KBM-7 (cell line): ENCODE measurements at places on chromosomes 6 and 20.

GRCh38 chr6:9083108-9083507 lies 647.8 kb upstream of the SLC35B3 start:
- no peak for DNase-seq

- DNase-seq, result peak; percentile 71
Measured at GRCh38 chr20:56422076-56422823, 10.2 kb downstream of the CASS4 start.

- no peak for DNase-seq
Measured at GRCh38 chr6:121222656-121223055, 111.6 kb downstream of the TBC1D32 start.

- no peak for DNase-seq
Measured at GRCh38 chr6:15512721-15513120, 150.1 kb downstream of the DTNBP1 start.

DNA sequence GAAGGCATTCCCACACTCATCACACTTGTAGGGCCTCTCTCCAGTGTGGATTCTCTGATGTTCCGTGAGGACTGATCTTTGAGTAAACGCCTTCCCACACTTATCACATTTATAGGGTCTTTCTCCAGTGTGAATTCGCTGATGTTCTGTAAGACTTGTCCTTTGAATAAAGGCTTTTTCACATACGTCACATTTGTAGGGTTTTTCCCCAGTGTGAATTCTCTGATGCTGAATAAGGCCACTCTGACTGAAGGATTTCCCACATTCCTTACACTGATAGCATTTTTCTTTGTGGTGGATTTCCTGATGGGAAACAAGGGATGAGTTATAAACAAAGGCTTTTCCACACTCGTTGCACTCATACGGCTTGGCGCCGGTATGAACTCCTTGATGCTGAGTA lies 8.9 kb downstream of the ZSCAN12 start:
- no peak for DNase-seq

GRCh38 chr6:5050009-5050408 lies 35.1 kb upstream of the PPP1R3G start:
- DNase-seq, result peak; percentile 66

GRCh38 chr6:163576114-163576513 lies 161.6 kb downstream of the QKI start:
- DNase-seq, result no peak

DNA sequence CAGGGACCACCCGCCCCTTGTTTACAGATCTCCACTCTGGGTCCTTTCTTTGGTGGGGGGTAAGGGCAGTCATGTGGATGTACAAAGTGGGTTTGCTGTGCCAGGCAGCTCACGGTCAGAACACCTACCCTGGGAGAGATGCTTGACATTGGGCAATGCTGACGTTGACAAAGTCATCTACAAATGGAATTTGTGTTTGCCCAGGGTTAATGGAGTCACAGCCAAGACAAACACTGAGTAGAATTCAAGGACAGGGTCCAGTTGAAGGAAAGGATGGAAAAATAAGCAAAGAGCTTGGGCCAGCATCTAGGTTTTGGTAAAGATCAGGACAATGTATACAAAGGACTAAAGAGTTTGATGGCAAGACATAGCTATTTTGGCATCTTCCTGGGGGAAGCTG lies 54.7 kb downstream of the MOCS1 start:
- no peak for DNase-seq

- no peak for DNase-seq
Measured at GRCh38 chr20:57483287-57484050, 41.5 kb downstream of the CTCFL start.

DNA sequence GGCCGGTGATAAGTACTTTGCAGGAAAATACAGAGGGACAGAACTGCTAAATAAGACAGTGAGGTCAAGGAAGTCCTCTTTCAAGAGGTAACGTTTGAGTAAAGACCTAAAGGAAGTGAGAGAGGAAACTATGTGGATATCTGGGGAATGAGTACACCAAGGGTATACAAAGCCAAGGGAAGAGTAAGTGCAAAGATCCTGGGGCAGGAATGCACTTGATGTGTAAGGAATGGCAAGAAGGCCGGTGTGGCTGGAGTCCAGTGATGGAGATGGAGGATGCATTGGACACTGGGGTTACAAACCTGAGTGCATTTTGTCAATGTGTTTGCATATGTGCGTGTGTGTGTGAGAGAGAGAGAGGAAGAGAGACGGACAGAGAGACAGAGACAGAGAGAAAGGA lies 32.1 kb upstream of the TGM2 start:
- no peak for DNase-seq
